ENCODE measurements at places on chromosomes 11 and 22.

GRCh38 chr22:41524251-41524661 lies 20.0 kb downstream of the POLR3H start:
- DNase-seq = peak; percentile 91

- DNase-seq = no peak
Observed at GRCh38 chr11:71316701-71317100, 64.3 kb upstream of the SHANK2 start.

- DNase-seq = no peak
Observed at GRCh38 chr22:22235558-22235957, 9.0 kb upstream of the VPREB1 start.

- DNase-seq = no peak
Observed at GRCh38 chr11:89502301-89502700, 11.1 kb upstream of the NOX4 start.

GRCh38 chr11:76629116-76629852 lies 41.3 kb downstream of the LRRC32 start:
- DNase-seq = no peak

DNA sequence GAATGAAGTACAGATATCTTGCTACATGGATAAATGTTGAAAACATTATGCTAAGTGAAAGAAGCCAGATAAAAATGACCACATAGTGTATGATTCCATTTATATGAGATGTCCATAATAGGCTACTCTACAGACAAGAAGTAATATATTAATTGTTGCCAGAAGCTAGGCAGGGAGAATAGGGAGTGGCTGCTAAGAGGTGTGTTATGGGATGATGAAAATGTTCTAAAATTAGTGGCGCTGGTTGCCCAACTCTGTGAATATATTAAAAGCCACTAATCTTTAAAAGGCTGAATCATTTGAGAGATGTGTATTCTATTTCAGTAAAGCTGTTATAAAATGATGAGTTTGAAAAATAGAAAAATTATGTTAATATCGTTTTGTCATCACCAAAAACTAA lies 144.4 kb downstream of the NCAM1 start:
- no peak for DNase-seq

- no peak for DNase-seq
Observed at GRCh38 chr11:45523760-45524159, 141.7 kb downstream of the CHST1 start.

GRCh38 chr11:61009392-61010275 lies 38.2 kb downstream of the CD6 start:
- DNase-seq = no peak

GRCh38 chr11:95412074-95412473 lies 181.1 kb upstream of the SESN3 start:
- DNase-seq = no peak

- no peak for DNase-seq
Observed at GRCh38 chr11:39209981-39210380, 2249.5 kb downstream of the LRRC4C start.

DNA sequence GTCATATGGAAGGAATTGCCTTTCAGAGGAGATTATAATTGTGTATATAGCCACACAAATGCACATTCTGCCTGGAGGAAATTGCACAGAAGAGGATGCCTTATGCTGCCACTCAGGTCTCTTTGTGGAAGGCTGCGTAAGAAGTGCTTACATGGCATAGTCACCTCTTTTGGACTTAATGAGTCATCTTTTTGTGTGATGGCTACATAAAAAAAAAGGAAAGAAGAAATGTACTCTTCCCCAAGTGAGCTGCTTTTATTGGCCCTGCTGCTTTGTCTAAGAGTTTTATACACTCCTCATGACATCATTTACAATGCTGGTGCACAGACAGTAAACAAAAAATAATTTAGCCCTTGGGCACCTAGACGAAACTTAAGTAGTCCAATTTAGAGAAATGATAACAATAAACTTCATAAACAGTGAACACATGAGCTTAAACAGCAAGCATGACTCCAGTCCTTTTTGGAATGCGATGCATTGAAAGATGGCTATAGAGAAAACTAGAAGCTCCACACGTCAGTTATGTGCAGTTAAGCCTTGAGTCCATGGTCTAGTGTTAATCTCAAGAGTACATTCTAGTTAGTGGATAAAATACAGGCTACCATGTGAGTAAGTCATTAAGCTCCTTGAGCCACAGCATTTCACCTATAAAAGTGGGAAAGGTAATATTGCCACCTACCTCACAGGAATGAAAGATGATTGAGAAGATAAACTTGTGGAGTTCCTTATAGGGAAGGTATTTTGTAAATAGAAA lies 12.0 kb downstream of the CSTPP1 start:
- no peak for DNase-seq

- no peak for DNase-seq
Observed at GRCh38 chr11:63530021-63530420, 6.6 kb upstream of the PLAAT4 start.

- peak; percentile 24 for DNase-seq
Observed at GRCh38 chr22:41638124-41638523, 17.0 kb downstream of the XRCC6 start.

DNA sequence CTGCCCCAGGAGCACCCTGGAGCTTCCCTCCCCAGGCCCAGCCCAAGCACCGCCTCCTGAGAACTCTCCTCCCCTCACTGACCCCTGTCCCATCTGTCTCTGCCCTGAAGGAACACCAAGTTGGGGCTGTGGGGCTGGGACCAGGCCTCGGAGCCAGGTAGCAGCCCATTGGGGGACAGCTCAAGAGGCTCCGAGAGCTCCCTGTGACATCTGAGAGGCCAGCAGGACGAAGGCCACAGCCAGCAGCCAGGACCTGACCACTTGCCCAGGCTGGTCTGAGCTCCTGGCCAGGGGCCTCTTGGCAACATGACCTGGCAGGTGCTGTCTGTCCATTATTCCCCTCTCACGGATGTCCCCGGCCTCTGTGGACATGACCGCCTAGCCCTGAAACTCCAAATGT lies 33.7 kb downstream of the IGF2 start:
- DNase-seq = no peak

- no peak for DNase-seq
Observed at GRCh38 chr22:49865156-49865555, 11.5 kb downstream of the ZBED4 start.

GRCh38 chr11:66437979-66438503 lies 607 bp downstream of the MRPL11 start:
- no peak for DNase-seq

GRCh38 chr11:44690651-44691050 lies 36.1 kb upstream of the TSPAN18 start:
- DNase-seq = no peak

DNA sequence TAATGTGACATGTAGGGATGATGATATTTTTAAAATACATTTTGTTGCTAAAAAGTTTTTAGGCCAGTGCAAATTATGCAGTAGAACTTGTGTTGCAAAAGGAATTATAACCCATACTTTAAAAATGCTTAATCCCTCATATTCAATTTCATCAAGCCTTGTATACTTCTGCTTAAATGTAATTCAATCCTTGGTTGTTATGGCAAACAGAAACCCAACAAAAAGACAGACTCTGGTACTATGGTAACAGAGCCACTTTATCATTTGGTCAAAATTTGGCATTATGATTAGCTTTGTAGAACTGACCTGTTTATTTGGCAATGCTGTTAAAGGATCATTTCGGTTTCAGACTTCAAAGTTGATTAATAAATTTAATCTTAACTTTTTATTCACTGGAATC lies 284.8 kb downstream of the TMEM135 start:
- no peak for DNase-seq

- DNase-seq = no peak
Observed at GRCh38 chr11:109849051-109849450, 244.1 kb upstream of the ZC3H12C start.

- no peak for DNase-seq
Observed at GRCh38 chr11:115300660-115301428, 203.4 kb downstream of the CADM1 start.

DNA sequence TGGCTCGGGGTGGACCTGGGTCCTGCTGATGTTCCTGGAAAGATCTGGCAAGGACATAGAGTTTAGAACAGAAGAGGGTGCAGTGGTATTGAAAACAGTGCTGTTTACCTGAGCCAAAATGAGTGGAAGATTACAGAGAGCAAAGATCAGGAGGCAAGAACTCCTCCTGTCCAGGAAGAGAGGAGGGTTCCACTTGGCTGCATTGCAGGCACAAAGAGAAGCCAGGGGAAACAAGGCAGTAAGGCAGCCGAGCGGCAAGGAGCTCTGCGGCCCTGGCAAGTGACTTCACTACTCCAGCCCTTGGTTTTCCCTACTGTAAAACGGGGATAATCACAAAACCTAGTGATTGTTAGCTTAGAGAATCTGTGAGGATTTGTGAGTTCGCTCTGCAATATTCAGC lies 3.7 kb upstream of the PACSIN2 start:
- DNase-seq = no peak

- DNase-seq = no peak
Observed at GRCh38 chr22:27445881-27446280, 355.7 kb downstream of the MN1 start.

DNA sequence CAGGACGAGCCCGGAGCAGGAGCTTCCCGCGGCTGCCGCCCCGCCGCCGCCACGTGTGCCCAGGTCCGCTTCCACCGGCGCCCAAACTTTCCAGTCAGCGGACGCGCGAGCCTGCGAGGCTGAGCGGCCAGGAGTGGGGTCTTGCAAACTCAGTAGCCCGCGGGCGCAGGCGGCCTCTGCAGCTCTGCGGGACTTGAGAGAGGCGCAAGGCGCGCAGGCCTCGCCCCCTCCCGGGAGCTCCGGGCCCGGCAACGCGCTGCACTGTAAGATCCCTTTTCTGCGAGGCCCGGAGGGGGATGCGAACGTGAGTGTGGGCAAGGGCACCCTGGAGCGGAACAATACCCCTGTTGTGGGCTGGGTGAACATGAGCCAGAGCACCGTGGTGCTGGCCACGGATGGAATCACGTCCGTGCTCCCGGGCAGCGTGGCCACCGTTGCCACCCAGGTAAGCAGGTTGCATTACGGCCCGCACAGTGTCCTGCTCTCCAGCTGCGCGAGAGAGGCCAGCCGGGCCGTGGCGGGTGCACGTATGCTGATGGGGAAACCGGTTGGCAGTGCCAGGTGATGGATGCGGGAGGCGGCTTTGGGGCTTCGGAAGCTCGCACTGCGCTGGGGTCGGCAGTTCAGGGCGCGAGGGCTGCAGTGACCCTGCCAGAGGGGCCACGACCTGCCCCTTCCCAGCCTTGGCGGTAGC lies 2.0 kb downstream of the SLC6A5 start:
- DNase-seq = no peak

- no peak for DNase-seq
Observed at GRCh38 chr11:68763181-68763721, 11.9 kb upstream of the TESMIN start.

GRCh38 chr11:46527591-46528130 lies 66.2 kb downstream of the AMBRA1 start:
- no peak for DNase-seq

- DNase-seq = no peak
Observed at GRCh38 chr11:7495882-7496551, 10.7 kb downstream of the OLFML1 start.

GRCh38 chr11:122339436-122340060 lies 223.5 kb upstream of the BLID start:
- DNase-seq = no peak

GRCh38 chr11:61636676-61637075 lies 43.5 kb upstream of the DAGLA start:
- DNase-seq = no peak

- DNase-seq = no peak
Observed at GRCh38 chr11:85725510-85726258, 39.7 kb upstream of the CCDC89 start.

DNA sequence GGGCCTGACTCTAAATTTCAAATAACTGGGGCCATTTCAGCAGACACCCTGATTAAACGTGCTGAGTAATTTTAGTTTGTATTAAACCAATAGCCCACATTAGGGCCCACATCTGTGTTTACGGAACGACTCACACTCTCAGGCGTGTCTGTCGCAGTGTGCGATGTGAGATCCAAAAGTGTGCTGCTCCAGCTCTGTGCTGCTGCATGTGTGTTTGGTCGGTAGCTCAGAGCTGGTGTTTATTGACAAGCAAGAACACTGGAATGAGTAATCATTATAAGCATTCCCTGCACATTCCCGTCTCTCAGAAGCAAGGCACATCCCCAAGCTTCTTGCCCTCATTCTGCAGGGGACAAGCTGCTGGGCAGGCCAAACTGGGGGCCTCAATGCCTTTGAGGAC lies 7.8 kb downstream of the OPCML start:
- DNase-seq = no peak

DNA sequence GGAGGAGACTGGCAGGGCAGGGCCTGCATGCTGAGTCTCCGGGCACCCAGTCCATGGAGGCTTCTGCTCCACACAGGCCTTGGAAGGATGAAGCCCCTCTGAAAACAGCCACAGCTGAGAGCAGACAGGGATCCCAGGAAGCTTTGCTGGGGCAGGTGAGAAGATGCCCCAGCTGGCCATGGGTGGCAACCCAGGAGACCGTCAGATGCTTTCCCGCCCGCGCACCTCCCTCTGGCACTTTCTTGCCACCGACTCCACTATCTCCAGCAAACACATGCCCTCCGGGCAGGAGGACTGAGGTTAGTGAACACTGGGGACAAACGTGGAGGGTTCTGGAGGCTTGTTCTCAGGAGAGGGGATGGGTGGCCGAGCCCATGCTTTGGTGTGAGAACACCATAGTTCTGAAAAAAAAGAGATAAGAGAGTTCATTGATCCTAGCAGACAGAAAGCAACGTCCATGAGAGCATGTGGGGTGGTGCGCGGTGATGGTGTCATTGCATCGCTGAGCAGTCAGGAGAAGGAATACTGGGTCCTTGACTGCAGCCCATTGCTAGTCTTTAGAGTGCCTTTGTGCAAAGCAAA lies 2.3 kb downstream of the C1QTNF6 start:
- DNase-seq = no peak

GRCh38 chr22:21713428-21714058 lies 22.1 kb downstream of the YPEL1 start:
- no peak for DNase-seq

DNA sequence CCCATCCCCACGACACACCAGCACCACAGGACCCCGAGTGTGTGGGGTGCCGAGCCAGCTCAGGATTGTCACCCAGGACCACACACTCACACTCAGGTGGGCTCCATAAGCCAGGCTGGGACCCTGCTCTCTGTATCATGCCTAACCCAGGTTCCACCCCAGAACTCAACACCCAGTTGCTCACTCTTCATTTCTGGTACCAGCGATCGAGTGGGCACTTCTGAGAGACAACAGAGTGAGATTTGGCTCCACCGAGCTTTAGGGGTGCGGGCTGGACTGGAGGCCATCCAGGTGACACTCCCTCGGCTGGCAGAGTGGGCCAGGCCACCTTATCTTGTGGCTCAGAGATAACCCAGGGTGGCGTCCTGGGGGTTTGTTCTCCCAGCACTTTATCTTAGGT lies 1323.8 kb downstream of the BRD1 start:
- no peak for DNase-seq

GRCh38 chr11:76161261-76161961 lies 44.9 kb downstream of the WNT11 start:
- no peak for DNase-seq

- DNase-seq = no peak
Observed at GRCh38 chr11:9144828-9145227, 53.4 kb upstream of the SCUBE2 start.

Data from coronary artery (tissue), 2 donors.